ENCODE measurements at places on chromosomes 1 and 21.
A peak's percentile ranks its signal among the peaks of the same experiment; 100 is the strongest.

DNA sequence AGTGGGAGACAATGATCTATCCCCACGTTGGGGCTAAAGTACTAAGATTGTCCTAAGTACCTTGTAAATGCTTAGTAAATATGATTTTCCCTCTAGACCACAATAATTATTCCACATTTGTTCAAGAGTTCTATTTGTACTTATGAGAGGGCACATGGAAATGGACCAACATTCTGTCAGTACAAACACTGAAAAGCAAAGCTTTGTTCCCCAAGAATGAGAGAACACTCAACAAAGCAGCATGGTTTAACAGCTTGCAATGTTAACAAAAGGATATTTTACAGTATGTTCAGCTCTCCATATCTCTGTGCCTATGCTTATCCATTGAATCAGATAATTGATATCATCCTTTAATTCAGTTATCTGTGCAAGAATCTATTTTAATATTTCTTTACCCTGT lies 35.4 kb downstream of the RBM11 start:
- DNase-seq, result no peak

GRCh38 chr1:18950401-18951026 lies 6.0 kb downstream of the IFFO2 start:
- DNase-seq, result peak; percentile 61

DNA sequence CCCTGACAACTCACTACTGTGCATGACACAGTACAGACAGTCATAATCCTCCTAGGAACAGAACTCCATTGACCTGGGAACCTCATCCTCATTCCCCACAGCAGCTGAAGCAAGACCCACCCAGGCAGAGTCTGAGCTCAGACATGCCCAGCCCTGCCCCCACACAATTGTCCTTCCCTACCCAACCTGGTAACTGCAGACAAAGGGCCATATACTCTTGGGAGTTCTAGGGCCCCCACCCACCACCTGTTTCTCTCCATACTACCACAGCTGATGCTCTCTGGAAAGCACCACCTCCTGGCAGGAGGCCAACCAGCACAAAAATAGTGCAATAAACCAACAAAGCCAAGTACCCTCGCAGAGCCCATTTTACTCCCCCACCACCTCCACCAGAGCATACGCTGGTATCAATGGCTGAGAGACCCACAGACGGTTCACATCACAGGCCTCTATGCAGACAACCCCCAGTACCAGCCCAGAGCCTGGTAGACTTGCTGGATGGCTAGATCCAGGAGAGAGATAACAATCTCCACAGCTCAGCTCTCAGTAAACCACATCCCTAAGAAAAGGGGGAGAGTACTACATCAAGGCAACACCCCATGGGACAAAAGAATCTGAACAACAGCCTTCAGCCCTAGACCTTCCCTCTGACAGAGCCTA lies 159.7 kb upstream of the CXADR start:
- DNase-seq, result no peak

GRCh38 chr1:181120924-181121323 lies 32.4 kb downstream of the IER5 start:
- DNase-seq, result no peak

DNA sequence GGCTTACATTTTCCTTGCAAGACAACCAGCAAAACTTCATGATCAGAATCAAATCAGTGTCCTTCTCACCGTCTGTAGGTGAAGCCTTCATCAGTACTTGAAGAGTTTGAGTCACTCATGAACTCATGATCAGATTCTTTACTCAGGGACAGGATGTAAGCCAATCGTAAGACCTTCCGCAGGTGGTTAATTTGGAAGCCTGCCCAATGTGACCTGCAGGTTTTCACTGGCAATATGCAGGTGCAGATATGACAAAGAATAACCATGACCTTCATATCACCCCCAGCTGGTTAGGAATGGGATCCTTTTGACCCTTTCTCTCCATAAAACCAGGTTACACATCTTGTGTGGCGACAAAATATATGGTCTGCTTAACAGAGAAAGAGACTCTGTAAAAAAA lies 2.4 kb upstream of the PRAMEF20 start:
- no peak for DNase-seq

- peak; percentile 44 for DNase-seq
These were observed 450 bp downstream of the S100A10 start for GRCh38 chr1:151993084-151993733.

DNA sequence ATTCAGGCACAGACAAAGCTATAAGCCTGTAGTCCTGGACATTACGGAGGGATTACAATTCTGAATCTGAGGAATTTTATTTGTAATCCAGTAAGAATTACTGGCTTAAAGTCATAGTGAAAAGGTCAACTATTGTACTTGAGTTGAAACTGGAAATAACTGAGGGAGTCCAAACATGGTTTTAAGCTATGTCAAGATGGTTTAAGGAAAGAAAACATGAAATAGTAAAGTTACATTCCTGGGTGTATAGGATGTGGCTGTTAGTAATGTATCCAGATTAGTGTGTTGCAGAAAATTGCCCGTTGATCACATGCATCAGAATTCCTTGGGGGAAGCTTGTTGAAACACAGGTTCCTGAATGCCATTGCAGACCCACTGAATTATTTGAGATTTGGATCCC lies 124.8 kb upstream of the GORAB start:
- peak; percentile 44 for DNase-seq

DNA sequence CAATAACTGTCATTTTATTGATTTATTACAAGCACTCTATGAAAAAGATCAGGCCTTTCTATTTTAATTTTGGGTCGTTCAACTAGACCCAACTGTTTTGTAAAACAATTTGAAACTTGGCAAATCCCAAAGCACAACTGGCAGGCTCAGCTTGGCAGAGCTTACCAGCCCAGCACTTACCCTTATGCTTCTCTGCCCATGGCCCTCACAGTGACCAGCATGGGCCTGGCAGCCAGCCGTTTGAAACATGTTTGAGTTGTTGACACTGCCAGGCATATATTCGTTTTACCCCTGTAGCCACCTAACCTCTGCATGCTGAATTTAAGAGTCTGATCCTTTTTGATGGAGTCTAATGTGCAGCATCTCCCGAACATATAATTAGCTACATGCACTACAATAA lies 796.7 kb upstream of the ADGRL2 start:
- DNase-seq, result no peak

DNA sequence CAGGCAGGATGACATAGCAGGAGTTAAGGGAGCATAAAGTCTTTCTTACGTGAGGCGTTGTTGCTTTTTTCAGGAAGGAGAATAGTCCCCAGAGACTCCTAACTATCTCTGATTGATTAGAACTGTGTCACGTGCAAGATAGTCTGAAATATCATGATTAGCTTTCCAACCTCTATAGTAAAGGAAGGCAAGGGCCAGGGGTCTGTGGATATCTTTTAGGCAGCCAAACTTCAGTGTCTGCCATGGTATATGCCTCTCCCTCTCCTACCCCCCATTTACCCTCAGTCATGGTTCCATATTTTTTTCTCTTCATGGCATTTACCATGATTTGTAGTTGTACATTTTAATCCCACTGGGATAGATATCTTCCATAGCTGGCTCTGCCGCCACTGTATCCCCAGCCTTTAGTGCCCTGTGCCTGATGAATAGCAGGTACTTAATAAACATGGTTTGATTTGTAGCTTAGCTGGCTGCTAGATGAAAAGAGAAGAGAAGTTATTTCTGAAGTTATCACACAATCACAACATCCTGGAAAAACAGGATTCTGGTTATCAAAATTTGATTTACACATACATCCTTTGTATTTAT lies 318.7 kb upstream of the ST6GALNAC5 start:
- DNase-seq, result no peak
